ENCODE measurements at places on chromosomes 4 and X. TPM values are rescaled to one million over a fixed set of nuclear protein-coding genes. Genes with fewer than 3 reads are reported as not detected.

Gene RNF113A
- 11.6 TPM for total RNA-seq

Gene HTN3
- not detected for total RNA-seq

Gene PJA1
- total RNA-seq = 50.3 TPM

Gene WDR45
- 64.2 TPM for total RNA-seq

DNA sequence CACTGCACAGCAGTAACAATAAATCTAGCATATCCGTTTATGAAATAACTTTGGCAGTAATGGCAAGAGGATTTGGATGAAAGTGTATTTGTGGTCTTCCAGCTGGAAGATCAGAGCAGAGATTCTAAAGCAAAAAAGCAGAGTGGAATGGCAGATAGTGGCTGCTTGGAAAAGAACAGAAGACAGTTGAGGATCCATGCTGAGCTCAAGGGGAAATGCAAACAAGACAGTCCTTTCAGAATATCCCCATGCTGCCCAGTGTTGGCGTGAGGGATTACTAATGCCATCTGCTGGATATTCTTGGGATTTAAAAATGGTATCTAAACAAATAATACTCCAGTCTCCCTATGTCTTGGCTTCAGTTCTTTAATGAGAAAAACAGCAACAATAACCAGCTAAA lies 629.1 kb upstream of the ATOH1 start:
- H3K4me3 ChIP-seq = no peak overlapping the region
- H3K36me3 ChIP-seq = no peaks in the 10 kb centered on the region

DNA sequence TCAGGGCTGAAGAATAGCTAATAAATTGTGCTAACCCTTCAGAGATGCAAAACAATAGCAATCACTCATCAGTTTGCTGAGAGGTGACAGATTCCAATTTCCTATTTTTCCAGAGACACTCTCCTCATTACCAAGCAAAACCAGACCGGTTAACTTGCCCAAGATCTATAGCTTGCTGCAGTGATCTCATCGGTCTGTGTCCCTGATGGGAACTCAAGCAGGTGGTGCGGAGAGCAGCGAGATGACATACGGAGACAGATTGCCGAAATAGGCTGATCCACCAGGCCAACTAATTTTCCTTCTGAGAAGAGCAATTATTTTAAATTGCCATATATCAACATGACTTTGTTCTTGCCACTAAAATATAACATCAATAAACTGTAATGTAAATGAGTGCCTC lies 10.5 kb upstream of the DCHS2 start:
- H3K27ac ChIP-seq = no peak overlapping the region
- H3K4me1 ChIP-seq = no peaks in the 10 kb centered on the region
- DNase-seq = no peak
- no peak overlapping the region for H3K4me3 ChIP-seq
- H3K36me3 ChIP-seq = no peaks in the 10 kb centered on the region
- no peaks in the 10 kb centered on the region for H3K27me3 ChIP-seq

DNA sequence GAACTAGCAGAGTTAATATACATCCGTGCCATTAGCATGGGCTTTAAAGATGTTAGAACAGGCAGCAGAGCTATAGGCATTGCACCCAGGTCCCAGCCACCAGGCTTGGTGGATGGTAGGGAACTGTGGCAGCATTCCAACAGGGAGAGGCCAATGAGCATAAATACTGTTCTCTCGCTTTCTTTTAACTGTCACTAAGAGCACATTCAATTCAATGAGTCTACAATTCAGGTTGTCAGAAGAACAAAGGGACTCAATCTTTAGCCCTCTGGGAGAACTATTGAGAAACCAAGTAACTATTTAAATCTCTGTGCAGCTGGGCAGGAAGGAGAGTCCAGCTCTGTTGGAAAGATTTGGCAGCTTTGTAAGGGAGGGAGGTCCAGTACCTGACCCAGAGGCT lies 165.6 kb downstream of the CHIC1 start:
- H3K36me3 ChIP-seq = no peaks in the 10 kb centered on the region
- H3K27ac ChIP-seq = no peak overlapping the region
- H3K4me1 ChIP-seq = no peaks in the 10 kb centered on the region
- no peak for DNase-seq
- no peak overlapping the region for H3K4me3 ChIP-seq

DNA sequence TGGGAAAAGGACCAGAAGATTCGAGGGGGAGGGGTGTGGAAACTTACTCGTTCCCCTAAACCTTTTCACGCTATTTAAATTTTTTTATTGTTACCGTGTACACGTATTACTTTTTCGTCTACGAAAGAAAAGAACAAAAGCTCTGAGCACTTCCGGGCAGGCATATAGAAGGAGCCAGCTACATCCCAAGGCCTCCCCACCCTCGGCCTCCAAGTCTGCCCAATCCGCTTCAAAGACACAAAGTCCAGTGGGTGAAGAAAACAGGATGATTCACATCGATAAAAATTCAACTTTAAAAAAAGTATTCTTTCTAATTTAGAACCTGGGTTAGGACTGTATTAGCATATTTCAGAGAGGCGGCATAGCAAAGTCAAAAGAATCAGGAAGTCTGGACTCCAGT lies 23.1 kb downstream of the SEL1L3 start:
- H3K27me3 ChIP-seq = no peaks in the 10 kb centered on the region
- H3K27ac ChIP-seq = no peak overlapping the region
- peaks cover 19% of the 10 kb centered on the region for H3K4me1 ChIP-seq
